ENCODE measurements at places on chromosomes 11 and 22.

GRCh38 chr11:64572143-64572542 lies 18.9 kb upstream of the SLC22A12 start:
- no peak for DNase-seq

GRCh38 chr11:95076416-95076815 lies 9.7 kb downstream of the SRSF8 start:
- DNase-seq: no peak

DNA sequence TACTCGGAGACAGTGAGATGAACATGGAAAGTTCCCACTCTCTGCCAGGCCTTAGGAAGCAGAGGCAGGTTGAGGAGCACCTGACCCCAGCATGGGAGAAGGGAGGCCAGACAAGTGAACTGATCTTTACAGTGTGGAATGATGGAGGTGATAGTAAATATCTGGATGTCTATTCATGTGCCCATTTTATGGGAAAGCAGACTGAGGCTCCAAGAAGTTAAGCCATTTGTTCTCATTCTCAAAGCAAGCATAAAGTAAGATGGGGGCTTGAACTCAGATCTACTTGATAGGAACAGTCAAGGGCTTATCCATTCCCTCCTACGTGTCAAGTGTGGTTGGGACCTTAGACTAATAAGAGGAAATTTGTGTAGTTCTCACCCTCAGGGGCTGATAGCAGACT lies 461.5 kb downstream of the MN1 start:
- no peak for DNase-seq

DNA sequence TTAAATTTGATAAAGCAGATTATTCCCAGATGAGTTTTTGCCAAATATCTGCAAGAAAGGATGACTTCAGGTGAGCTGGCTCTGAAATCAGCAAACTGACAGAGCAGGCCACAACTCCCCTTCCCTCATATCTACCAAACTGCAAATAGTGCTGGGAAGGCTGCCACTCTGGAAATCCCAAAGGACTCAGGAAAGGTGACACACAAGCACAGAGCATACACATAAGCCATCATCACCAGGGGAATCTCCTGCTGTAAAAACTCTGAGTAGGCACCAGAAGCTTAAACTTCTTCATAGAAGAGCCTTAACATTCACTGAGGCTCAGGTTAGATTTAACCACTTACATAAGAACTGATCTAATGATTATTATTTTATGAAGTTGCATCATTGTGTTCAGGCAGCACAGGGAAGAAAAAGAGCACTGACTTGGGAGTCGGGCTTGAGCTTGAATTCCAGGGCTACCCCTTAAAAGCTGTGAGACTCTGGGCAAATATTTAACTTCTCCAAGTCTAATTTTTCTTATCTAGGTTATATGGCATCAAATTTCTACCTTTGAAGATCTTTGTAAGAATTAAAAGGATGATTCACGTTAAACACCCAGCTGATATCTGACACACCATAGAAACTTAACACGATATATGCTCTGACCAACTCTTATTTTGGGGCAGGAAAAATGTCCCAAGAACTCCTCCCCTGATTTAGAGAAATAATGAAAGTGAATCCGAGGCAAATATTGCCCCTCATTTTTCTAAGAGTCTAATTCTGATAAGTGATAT lies 15.0 kb downstream of the SYTL2 start:
- DNase-seq: no peak

GRCh38 chr11:60428517-60428916 lies 855 bp upstream of the MS4A5 start:
- DNase-seq: no peak

GRCh38 chr11:21264125-21264524 lies 594.7 kb downstream of the NELL1 start:
- no peak for DNase-seq

DNA sequence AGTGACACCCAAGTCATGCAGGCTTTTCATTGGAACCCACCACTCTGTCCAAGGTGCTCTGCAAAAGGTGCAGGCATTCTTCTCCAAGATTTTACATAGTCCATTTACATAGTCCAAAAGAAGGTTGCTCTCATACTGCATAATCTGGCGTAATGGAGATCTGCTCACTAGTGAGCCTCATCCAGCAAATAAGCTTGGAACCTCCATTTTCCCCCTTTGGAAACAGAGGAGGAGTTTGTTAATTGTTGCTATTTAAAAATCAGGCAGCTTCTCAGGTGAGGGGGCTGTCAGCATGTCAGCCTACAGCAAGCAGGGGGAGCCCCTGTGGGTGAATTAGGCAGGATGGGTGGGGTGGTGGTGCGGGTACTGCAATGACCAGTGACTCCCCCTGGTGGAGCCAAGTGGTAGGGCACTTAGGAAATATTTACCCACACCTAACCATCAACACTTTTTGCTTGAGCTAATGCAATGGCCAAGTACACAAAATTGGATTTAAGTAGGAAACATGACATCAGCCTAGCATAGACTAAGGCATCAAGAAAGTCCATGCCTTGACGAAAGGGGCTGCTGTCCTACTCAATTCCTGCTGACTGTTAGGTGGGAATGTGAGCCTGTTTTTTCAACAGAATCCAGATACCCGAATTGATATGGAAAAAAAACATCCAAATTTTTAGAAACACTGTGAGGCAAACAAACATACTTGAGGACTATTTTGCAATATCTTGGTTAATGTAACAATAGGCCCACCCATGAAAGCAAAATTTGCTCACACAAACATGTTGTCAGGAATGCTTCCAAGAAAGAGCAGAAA lies 64.5 kb downstream of the AMBRA1 start:
- DNase-seq: peak; percentile 41

DNA sequence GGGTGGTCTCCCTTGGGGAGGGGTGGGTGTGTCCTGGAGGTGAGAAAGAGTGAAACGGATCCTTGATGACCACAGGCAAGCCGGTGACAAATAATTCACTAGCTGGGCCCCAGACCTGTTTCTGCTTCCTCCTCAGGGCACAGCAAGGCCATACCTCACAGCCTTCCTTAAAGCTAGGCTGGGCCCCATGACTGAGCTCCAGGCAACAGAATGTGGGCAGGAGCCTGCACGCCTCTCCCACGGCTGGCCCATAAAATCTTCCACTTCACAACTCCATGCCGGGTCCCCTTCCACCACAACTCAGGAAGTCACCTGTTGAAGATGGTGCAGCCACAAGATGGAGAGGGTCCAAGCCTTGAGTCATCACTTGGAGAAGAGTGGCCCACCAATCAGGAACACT lies 23.9 kb downstream of the SLC22A12 start:
- DNase-seq: no peak

- DNase-seq: no peak
These were observed 21.2 kb downstream of the SYT13 start for GRCh38 chr11:45264839-45265515.

DNA sequence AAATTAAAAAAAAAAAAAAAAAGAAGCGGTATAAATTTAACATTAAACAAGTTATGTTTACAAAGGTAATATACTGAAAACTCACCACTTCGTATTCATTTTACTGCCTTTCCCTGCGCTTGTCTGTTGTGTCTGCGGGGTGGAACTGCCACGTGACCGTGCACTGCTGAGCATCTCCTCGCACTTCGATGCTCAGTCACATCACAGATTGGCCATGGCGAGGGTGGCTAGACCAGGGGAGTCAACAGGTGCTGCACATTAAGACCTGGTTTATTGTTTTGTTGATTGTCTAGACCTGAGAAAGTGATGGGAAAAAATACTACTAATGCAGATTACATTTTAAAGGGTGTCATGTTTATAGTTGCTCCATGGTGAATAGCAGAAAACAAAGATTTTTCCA lies 22.8 kb upstream of the TUB start:
- DNase-seq: no peak

- peak; percentile 4 for DNase-seq
These were observed 21.7 kb upstream of the NRGN start for GRCh38 chr11:124717786-124718651.

GRCh38 chr11:10487002-10487647 lies 32.1 kb downstream of the AMPD3 start:
- DNase-seq: no peak

DNA sequence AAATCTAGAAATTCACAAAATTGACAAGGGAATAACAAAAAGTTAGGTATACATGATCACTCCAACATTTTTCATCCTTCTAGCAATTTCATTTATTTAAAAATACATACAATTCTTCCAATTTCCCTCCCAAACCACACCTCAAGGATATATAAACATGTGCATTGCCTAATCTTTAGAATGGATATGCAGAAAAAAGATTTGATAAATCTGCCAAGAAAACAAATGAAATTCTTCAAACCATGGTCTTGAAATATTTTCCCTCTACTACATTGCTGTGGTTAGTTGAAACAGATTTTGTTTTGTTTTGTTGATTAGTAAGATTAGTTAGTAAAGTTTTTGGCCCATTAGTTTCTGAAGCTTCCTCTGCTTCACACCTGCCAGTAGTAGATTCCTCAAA lies 703.3 kb upstream of the CCDC179 start:
- no peak for DNase-seq

GRCh38 chr11:122157653-122158161 lies 41.7 kb upstream of the BLID start:
- DNase-seq: no peak

DNA sequence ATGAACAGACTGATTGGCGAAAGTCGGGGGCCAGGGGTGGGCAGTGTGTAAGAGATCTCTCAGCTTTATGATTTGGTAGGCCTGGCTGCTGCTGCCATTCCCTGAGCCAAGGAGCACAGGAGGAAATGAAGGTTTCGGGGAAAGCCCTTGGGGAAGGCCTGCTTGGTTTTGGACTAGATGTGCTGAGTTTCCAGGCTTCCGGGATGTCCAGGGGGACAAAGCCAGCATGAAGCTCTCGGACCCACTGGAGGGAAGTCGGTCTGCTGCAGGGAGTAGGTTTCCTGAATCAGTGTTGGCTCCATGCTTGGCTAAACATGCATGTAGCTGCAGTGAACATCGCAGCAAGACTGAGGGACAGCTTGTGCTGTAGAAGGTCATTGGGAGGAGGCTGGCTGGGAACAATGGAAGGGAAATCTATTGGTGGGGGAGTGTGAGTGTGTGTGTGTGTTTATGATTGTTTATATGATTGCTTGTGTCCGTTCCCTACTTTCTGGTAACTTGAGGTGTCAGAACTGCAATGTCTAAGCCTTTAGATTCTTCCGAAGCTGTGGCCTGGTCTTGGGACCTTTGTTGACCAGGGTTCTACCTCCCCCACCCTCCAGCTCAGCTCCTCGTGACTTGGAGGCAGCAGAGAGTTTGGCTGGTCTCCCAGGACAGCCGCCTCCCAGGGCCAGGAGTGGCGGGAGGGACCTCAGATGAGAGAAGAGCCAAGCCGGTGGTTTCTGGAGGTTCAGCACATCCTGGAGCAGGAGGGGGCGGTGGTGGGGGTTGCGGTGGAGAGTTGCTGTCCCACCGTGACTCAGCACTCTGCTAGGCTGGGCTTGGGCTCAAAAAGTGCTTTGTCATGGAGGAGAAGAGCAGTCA lies 4.0 kb upstream of the FTH1 start:
- DNase-seq: no peak

DNA sequence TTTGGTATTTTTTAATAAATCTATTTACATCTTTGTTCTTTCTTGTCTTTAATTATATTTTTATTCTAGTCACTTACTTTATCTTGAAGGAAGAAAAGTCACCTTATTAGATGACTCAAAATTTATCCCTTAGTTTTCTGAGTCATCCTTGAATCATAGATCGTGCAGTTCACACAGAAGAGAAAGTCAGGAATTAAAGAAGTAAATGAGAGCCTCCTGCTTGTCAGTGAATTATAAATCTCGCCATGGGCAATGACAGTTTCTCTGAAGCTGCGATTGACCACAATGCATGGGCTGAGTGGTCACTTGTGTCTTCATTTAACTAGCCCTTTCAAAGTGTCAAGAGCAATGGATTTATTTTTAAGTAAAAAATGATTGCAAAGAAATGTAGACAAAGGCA lies 91.2 kb downstream of the LUZP2 start:
- no peak for DNase-seq

DNA sequence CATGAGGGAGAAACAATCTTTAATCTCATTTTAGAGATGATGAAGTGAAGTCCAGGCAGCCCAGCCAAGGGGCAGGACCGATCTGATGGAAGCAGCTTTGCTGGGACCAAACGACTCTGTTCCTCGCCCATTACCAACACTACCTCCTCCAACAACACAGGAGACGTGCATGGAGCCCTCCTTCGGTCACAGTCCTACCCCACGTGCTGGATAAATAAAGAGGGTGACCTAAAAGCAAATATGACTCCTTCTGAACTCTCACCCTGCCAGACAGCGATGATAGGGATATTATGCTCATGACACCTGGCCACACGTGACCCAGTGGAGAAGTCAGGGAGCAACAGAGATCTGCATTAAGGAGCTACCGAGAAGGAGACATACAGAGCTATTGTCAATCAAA lies 26.0 kb downstream of the SCGB1A1 start:
- no peak for DNase-seq

GRCh38 chr22:37427135-37427710 lies at the start of gene ELFN2:
Gene ELFN2 (minus strand): TSS chr22:37427479. CDS start chr22:37375534, 51,945 bp downstream.
- DNase-seq: no peak

- DNase-seq: no peak
These were observed 73.8 kb upstream of the CRTAM start for GRCh38 chr11:122764371-122765090.

- DNase-seq: no peak
These were observed 9.2 kb downstream of the LIN7C start for GRCh38 chr11:27497284-27497866.

GRCh38 chr11:120751550-120751949 lies 240.0 kb downstream of the GRIK4 start:
- no peak for DNase-seq

GRCh38 chr11:92141725-92142124 lies 82.9 kb upstream of the FAT3 start:
- DNase-seq: no peak

DNA sequence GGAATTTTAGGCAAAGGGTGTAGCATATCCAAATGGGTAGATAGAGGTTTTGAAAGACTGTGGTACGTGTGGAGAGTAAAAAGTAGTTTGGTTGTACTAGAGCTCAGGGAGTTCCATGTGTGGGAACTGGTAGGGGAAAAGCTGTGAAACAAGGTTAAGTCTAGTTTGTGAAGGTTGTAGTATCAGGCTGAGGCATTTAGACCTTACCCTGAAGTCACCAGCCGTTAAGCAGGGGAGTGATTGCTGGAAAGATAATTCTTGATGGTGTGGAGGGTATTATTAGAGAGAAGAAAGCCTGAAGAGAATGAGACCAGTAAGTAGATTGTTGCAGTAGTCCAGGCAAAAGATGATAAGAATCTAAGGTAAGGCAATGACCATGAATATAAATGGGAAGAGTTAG lies 68.0 kb downstream of the RNF169 start:
- no peak for DNase-seq

DNA sequence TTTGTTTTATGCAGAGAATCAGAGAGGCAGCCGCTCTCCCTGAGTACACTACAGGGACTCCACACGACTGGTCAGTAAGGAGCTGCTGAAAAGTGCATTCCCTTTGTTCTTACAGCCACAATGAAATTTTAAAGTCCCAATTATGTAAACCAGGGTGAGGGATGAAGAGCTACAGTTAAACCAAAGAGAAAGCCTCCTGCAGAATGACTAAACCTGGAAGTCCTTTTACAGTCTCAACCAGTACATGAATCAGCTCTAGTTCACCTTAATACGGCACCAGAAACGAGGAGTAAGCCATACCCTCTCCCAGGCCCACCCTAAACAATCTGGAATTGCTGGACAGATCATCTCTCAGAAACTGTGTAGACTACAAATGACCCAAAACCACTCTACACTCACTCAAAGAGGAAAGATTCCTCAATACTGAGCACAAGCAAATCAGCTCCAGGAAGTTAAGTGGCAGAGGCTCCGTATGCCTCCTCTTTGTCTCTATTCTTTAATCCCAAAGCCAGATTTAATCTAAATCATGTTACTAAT lies 113.1 kb downstream of the RBFOX2 start:
- DNase-seq: no peak

- DNase-seq: no peak
These were observed 203.7 kb upstream of the SORL1-AS1 start for GRCh38 chr11:121656328-121657090.

Measured in stimulated activated CD8-positive, alpha-beta memory T cell treated with anti-CD3 and anti-CD28 coated beads, Interleukin-12 subunit alpha, Interleukin-12 subunit beta, amount 100 ng/mL, for 4 hours (primary cell).